ENCODE measurements at places on chromosomes 16 and 17. TPM values are rescaled to one million over a fixed set of nuclear protein-coding genes. Genes with fewer than 3 reads are reported as not detected.

DNA sequence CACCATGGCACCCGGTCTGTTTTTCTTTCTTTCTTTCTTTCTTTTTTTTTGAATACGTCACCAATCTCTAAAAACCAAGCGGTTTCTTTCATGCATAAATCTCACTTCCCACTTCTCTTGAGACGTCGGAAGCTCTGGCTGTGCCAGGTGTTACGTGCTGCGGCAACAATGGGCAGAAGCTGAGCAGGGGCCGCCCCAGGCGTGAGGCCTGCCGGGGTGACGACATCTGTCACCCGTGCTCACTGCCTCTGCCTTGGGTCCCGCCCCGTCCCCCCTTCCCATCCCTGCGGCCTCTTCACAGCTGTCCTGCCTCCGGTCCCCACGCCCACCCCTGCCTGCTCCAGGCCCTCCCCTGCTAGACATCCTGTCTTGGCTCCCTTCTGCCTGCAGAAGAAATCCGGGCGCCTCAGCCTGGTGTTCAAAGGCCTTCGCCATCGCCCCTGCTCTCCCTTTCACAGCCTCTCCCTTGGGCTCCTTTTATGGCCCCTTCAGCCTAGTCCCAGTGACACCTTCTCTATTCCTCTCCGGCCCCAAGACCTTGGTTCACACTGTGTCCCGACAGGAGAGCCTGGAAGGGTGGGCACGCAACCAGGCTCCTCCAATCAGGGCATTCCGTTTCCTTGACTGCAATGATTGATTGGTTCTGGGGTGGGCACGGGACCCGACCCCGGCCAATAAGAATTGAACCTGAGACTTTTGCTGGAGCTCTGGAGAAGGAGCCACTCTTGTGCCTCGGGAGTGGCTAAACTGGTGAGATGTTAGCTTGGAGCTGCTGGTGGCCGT is 4.8 kb downstream of the P2RX1 start:
- DNase-seq: no peak

DNA sequence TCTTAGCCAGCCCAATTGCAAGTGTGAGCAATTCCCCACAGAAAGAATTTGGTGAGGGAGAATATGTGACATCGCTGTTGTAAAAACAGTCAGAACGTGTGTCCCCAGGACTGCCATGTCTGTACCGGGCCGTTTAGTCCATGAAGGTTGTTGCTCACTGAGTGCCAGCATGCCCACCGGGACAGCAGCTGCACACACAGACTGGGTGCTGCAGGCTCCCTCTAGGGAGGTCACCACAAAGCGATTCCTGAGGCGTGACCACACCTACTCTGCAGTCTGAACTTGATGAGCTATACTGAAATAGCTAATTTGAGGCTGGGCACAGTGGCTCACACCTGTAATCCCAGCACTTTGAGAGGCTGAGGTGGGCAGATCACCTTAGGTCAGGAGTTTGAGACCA is 44.1 kb upstream of the ADORA2B start:
- no peak for DNase-seq

- DNase-seq: no peak
Measured at GRCh38 chr16:67902831-67903230, 9.8 kb downstream of the PSKH1 start.

GRCh38 chr16:11017499-11017898 is 73.1 kb downstream of the CLEC16A start:
- DNase-seq: no peak

- DNase-seq: no peak
Measured at GRCh38 chr17:39223907-39224777, 1.6 kb downstream of the STAC2 start.

DNA sequence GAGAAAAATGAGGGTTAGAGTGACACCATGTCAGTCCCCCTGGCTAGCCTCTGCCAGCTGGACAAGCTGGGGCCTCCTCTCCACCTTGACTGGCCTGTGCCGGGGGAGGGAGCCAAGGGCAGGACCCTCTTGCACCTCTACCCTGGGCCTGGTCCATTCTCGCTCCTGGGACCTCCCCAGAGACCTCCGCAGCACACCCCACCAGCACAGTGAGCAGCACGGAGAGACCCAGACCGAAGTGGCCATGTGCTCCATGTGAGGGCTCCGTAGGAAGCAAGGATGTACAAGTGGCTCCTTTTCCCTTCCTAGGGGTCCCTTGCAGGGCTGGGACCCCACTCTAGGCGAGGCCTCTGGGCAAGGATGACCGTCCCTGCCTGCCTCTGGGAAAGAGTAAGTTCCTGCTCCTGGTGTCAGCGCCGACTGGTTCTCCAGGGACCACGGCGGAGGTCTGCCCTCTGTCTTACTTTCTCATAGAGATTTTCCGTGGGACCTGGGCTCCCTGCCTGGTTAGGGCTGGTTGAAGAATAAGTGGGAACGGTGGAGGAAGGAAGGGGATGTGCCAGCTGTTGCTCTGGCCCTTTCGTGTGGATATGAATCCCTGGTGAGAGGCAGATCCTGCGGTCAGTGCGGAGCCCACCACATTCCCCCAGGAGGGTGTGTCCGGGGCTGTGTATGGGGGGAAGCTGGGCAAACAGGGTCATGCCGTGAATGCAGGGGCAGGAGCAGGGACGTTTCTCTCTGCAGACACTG is 124.2 kb downstream of the METRNL start:
- peak; percentile 30 for DNase-seq

GRCh38 chr17:45161288-45162024 is at the start of gene HEXIM2:
HEXIM2 (plus strand) TSS chr17:45161875; CDS start chr17:45162794, 919 bp downstream.
- DNase-seq: peak; percentile 100

DNA sequence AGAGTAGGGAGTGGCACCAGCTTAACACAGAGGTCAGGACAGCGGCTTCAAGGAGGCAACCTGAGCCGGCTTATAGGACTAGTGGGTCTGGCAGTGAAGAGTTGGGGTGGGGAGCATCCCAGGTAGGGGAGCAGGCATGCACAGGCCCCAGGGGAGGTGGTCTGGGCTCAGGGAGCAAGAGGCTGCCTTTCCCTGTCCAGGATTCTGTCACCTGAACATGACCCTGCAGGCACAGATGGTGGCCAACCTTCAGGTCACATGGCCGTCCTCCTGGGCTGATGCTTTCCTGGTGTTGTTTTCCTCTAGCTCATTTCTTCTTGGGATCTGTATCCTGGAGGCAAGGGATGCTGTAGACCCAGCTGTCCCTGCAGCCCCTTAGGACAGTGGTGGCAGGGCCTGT is 3.5 kb upstream of the MYO15A start:
- no peak for DNase-seq

DNA sequence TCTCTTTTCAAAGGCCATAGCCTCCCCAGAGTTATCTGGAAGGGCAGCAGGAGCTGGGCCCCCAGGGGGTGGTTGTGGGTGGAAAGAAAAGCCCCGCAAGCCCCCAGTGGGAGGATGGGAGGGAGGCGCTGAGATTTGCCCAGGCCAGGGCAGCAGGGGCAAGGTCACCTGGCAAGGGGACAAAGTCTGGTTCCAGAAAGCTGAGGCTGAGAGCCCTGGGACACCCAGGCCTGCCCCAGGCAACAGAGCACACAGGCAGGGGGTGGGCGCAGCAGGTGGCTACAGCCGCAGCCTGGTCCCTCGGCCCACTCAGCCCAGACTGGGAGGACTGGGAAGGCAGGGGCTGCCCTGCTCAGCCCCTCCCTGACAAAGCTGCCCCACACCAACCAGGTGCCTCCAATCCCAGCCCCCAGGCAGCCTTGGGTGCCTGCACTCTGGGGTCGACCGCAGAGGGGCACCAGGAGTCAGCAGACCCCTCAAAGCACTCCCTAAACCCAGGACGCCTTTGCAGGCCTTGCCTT is 23.7 kb upstream of the GSG1L start:
- no peak for DNase-seq

- DNase-seq: no peak
Measured at GRCh38 chr16:8642146-8642545, 20.6 kb downstream of the METTL22 start.

GRCh38 chr16:14436401-14436955 is 193.6 kb downstream of the PARN start:
- no peak for DNase-seq

GRCh38 chr17:60141111-60142018 is 8.4 kb upstream of the CA4 start:
- no peak for DNase-seq

GRCh38 chr17:32894245-32894644 is 17.3 kb upstream of the MYO1D start:
- DNase-seq: no peak

- peak; percentile 4 for DNase-seq
Measured at GRCh38 chr17:58245428-58246103, 7.2 kb downstream of the LPO start.

- DNase-seq: no peak
Measured at GRCh38 chr16:4566144-4566543, 10.0 kb downstream of the C16orf96 start.

DNA sequence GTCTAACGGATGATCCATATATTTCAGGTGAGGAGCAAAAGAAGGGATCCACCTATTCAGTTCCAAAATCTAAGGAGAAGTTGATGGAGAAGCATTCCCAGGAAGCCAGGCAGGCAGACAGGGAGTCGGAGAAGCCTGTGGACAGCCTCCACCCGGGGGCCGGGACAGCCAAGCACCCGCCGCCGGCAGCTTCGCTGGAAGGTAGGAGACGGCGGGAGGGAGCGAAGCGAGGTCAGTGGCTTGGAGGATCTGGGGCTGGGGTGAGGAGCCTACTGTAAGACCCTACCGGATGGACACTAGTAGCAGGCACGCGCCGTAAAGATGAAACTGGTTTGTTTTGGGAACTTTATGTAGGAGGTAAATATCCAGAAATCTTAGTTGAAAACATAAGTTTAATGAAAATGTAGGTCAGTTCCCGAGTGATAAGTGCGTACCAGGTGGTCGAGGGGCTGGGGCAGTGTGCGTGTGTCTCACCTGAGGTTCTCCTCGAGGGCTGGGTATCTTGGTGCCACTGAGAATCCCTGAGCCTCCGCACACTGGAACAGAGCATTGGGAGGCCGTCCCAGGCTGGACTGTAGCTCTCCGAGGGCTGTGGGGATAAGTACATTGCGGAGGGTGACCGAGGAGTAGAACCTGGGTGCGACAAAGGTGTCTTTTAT is 714 bp downstream of the SPATA33 start:
- no peak for DNase-seq

DNA sequence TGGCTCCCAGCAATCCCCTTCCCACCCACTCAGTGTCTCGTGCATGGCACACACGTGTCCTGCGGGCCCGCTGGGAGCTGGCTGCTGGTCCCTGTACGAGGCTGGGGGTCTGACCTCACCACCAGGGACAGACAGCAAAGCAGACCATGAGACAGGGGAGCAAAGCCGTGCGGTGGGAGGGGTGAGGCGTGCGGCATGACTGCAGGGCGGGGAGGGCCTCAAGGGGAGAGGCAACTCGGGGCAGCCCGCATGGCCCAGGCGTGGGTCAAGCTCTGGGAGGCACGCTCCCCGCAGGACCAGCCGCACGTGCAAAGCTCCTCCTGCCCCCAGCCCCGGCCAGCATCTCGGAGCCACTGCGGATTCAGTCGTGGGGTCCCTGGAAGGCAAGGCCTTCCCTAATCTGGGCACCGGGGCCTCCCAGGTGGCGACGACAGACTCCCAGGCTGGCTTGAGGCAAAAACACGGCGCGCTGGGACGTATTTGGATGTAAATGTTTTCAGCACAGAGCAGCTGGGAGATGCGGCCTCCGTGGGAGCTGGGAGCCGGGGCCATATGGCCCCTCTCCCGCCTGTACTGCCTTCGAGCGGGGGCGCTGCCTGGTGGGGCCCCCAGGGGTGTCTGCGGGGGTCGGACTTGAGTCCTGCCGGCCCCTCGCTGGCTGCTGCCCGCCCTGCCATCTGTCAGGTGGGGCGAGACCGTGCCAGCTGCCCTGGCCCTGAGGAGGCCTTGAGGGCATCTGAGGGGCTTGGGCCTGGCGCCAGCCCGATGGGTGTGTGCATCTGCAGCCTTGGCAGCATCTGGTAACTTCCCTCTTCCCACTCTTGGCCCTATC is 12.2 kb upstream of the CBFA2T3 start:
- no peak for DNase-seq

GRCh38 chr16:49641250-49641649 is 214.7 kb downstream of the ZNF423 start:
- no peak for DNase-seq

DNA sequence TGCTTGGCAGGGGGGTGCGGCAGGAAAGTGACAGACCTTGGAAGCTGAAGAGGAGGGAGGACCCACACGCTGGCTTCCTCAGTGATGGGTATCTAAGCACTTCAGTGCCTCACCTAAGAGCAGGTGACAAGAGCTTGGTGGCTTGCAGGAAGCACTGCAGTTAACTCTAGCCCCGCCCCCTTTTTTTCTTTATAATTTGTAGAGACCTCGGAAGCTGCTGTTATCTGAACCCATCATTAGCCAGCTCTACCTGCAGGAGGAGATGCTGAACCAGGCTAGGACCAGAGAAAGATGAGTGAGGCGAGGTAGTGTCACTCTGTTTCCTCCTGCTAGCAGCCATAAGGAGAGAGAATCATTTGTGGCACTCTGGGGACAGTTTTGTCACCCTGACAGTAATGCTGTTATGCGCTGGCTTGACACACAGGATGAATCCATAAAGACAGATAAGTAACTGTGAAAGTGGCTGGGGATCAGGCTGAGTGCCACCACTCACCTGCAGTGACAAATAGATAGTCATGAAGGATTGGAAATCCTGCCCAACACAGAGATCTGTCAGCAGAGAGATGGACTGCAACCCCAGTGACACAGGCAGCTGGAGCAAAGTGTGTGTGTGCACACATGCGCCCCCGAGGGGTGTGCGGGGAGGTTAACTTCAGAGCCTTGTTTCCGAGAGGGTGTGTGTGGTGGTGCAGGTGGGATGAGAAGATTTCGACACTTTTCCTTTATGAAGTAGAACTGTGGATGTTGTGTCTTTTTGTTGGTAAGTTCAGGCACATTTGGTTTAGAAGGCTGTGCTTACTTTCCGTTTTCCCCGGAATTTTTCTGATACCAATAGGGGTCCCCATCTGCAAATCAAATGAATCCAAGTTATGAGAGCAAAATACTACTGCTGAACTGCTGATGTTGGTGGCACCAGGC is 224.0 kb downstream of the IRX3 start:
- DNase-seq: no peak

- peak; percentile 75 for DNase-seq
Measured at GRCh38 chr16:53089434-53090285, 34.9 kb downstream of the CHD9 start.

- no peak for DNase-seq
Measured at GRCh38 chr17:69558796-69559195, 144.3 kb downstream of the MAP2K6 start.

MPP3 gene
- total RNA-seq: 5.7 TPM

CDH3 gene
- total RNA-seq: not detected

C16orf74 gene
- total RNA-seq: 12.0 TPM

TBC1D3K gene
- not detected for total RNA-seq

TOM1L1 gene
- total RNA-seq: 3.8 TPM

Data from fibroblast of the aortic adventitia (primary cell).